Cardiac fibroblast (primary cell): ENCODE measurements at places on chromosomes 7 and 10.

GRCh38 chr7:30743371-30744074 lies 8.4 kb upstream of the INMT start:
- peak; percentile 77 for DNase-seq

DNA sequence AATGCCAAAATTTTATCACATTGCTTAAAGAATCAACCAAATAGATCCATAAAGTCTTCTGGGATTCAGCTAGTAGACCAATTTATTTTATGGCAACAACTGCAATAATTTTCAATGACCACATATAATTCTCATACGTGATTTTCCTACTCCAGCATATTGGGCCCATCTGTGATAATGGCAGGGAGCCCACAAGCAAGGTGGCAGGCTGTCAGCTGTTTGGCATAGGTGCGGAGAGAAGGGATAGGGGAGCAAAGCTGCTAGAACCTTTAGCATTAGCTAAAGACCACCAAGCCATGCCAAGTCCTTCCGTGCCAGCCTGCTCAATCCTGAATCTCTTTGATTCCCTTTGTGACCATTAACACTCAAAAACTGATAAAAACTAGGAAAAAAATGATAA lies 721.2 kb downstream of the XPNPEP1 start:
- DNase-seq: no peak

- peak; percentile 68 for DNase-seq
Observed at GRCh38 chr10:87860156-87860795, 3.1 kb downstream of the KLLN start.

DNA sequence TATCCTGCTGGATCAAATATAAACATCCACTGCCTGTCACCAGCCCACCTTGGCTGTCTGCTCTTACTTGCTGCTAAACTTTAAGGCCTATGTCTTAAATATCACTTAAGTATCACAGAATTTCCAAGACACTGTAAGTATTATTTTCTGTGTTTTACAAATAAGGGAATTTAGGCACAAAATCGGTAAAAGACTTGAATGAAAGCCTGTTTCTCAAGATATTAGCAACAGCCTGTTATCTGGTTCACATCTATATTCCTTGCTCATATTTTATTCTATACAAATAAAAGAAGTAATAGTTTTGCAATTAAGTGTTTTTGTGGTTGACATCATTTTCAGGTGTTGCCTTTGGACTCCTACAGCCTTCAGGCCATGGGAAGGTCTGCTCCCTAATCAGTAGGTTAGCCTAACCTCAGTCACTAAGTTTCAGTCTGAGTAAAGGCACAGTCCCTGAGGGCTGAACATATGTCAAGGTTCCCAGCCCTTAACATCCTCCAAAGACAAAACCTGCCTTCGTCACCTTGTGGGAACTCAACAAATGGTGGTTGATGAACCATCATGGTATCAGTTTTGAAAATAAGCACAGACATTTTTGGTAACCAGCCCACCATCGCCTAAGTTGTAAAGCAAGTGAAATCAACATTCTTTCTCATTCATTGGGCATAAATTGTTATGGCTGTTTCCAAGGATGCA lies 127.1 kb downstream of the CREB5 start:
- DNase-seq: no peak

DNA sequence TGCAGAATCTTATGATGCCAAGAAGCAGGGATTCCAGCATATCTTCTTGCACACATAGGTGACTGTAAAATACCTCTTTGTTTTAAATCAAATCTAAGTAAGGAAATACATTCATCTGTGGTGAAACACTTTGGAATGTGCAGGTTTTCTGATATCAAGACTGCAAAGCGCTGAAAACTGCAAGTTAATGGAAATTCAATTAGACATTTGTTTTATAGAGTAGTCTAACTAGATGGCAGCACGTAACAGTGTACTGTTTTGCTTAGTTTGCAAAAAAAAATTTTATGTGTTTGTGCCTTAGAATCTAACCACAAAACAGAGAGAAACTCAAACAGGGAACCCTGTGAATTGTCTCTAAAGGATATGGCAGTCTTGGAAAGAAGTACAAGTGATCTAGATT lies 259.2 kb downstream of the HDAC9 start:
- peak; percentile 48 for DNase-seq

DNA sequence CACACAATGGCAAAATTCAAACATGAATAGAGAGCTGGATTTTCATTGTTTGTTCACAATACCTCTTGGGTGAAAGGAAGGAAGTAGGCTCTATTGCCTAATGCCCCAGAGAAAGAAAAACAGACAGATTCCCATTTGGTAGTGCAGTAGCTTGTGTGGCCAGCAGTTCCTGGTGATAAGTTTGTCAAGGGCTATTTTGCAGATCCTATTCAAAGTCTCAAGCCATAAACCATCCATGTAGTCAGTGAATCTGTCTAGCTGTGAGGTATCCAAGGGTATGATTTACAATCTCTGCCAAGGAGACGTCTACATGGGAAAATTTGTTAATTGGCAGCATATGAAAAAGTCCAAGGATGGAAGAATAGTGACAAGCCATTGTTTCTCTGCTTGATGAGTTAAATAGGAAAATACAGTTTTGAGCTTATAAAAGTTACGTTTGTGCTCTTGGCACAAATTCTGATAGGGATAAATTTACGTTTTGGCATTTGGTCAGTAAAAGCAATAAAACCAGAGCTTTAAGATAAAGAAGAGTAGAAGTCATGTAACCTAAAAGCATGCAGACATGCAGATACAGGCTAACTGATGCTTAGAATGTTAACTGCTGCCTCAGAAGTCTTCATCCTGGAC lies 269.1 kb downstream of the GATA3 start:
- DNase-seq: peak; percentile 32
